Activated naive CD4-positive, alpha-beta T cell treated with Interleukin-2 at 50 U/mL for 16 hours (primary cell): ENCODE measurements at places on chromosomes 4 and X.

DNA sequence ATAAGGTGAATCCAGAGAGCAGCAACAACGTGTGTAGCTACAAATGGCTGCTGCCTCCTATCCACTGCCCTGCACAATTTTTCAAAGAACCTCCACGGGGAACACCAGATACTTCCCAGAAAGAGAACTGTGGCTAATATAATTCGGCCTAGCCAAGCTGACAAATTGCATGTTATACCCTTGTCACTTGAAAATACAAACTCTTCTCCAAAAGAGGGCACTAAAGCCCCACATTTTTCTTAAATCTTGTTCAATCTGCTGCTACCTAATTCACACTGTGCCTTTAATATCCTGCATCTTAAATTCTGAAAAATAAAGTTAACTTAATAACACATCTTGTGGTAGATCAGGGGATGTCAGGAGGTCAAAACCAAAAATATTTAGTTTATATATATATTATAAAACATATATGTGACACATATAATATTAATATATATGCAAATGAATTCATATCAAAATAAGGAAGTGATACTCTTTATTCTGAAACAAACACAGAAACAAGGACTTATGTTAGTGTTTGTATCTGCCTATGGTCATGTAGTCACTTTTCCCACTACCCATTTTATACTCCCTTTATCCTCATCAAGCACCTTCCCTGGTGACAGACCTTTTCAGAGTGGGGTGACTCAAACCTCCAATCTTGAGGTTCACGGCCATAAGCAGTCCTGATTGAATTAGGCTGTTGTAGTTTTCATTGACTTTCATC is 24.1 kb downstream of the CT45A1 start:
- no peak for DNase-seq

- no peak for DNase-seq
Observed at GRCh38 chr4:185567381-185568376, 32.4 kb upstream of the PDLIM3 start.

DNA sequence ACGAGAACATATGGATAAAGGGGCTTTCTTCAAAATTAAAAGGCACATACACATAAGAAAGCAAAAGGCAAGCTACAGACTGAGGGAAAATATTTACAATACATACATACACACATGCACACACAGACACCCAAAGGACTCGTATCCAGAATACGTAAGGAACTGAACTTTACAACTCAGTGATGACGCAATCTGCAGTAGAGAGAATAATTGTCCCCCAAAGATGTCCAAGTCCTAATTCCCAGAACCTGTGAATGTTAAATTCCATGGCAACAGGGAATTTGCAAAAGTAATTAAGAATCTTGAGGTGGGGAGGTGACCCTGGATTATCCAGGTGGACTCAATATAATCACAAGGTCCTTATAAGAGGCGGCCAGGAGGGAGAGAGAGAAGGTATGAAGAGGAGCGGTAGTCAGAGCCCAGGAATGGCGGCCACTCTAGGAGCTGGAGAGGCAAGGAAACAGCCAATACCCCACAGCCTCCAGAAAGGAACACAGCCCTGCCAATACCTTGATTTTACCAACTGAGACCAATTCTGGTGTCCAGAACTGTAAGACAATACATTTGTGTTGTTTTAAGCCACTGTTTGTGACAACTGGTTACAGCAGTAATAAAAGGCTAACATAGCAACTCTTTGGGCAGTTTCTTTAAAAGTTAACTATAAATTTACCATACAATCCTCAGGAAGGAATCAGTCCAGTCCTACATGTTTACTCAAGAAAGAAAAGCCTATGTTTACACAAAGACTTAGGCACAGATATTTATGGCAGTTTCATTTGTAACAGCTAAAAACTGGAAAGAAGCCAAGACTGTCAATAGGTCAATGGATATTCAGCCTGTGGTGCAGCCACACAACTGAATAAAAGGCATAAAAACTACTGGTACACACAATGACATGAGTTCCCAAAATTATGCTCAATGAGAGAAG is 27.3 kb upstream of the STS start:
- DNase-seq, result no peak

DNA sequence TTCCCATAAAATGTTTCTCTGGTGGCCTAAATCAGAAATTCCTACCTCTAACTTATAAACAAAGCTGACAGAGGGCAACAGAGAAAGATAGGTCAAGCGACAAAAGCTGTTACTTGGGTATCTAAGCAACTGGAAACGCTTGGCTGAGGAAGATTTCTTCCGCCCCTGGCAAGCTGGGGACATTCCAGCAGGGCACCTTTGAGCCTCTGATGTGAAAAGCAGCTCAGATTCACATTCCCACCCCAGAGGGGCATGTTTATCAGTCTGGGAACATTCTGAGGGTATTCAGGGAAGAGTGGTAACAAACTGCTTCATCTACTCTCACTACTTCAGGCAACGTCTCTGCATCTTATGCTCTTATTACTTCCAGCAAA is 3.5 kb upstream of the CDS1 start:
- DNase-seq, result no peak

- DNase-seq, result no peak
Observed at GRCh38 chr4:112377171-112377570, 80.0 kb downstream of the ALPK1 start.

DNA sequence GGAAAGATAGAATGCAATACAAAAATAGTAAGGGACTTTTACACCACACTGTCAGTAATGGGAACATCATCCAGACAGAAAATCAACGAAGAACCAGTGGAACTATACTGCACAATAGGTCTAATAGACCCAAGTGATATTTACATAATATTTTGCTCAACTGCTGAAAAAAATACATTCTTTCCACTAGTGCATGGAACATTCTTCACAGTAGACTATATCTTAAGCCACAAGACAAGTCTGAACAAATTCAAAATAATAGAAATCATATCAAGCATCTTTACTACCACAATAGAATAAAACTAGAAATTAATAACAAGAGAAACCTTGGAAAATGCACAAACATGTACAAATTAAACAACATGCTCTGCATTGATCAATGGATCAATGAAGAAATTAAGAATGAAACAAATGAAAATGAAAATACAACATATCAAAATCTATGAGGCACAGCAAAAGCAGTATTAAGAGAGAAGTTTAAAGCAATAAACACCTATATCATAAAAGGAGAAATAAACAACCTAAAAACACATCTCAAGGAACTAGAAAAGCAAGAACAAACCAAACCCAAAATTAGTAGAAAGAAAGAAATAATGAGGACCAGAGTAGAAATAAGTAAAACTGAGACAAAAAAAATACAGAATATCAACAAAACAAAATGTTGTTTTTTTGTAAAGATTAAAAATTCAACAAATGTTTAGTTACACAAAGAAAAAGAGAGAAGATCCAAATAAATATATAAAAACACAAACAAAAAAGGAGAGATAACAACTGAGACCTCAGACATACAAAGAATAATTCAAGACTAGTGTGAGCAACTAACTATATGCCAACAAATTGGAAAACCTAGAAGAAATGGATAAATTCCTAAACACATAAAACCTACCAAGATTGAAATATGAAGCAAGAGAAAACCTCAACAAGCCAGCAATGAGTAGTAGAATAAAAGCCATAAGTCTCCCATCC is 51.5 kb upstream of the ANTXR2 start:
- DNase-seq, result no peak

DNA sequence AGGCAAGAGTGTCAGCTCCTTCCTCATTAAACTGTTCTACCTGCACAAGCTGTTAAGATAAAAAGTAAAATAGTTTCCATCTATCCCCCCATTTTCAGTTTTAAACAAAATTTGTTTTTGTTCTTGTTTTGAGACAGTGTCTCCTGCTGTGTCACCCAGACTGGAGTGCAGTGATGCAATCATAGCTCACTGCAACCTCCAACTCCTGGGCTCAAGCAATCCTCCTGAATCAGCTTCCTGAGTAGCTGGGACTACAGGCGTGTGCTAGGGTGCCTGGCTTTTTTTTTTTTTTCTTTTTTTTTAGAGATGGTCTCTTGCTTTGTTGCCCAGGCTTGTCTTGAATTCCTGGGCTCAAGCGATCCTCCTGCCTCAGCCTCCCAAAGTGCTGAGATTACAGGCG is 105.4 kb downstream of the HS6ST2 start:
- DNase-seq, result no peak

DNA sequence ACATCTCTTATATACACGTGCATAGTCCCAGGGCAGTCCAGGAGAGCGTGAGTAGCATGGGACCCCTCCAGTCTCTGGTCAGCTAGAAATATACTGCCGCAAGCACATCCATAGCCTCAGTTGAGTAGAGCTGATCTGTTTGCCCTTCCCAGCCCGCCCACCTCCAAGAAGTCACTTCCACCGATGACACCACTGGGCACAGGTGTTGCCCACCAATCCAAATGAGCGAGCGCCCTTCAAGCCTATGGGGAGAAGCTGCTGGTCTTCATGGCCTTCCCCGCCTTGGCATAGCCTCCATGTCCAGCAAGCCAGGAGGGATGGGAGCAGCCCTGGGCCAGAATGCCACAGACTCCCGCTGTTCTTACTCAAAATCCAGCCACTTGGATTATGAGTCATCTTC is 10.2 kb downstream of the DUSP9 start:
- no peak for DNase-seq

DNA sequence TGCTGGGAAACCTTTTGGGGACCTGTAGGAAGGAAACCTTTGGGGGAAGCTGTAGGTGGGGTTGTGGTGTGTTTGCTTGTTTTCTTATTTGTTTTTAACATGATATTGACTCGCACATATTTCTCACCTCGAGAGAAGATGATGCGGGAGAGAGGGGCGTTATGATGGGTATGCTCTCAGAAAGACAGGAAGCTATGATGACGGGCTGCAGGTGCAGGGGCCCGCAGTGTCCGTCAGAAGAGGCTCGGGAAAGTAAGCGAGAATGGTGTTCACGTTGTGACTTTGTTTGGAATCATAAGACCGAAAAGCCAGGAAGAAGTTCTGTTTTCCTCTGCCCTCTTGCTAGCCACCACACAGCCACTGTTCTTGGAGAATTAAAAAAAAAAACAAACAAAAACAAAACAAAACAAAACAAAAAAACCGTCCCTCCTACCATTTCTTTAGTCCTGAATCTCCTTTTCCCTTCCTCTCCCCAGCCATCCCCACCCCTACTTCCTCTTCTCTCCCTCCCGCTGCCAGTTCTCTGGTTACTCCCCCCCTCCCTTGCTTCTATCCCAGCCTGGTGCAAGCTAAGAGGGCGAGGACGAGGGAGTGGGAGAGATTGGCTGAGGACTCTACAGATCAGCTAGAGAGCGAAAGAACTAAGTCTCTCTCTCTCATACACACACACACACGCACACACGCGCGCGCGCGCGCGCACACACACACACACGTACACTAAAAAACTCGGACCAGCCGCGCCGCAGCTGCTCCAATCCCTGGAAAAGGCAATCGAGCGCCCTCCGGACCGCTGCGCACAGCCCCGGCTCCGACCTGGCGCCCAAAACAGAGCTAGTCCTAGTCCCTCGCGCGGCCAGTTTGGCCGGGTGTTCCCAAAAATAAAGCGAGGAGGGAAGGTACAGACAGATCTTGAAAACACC is at the start of gene BMP3:
Gene BMP3 (plus strand): TSS at position 648 of the 920 bp plus-strand sequence. CDS start 577 bp downstream, outside the sequence.
- no peak for DNase-seq

DNA sequence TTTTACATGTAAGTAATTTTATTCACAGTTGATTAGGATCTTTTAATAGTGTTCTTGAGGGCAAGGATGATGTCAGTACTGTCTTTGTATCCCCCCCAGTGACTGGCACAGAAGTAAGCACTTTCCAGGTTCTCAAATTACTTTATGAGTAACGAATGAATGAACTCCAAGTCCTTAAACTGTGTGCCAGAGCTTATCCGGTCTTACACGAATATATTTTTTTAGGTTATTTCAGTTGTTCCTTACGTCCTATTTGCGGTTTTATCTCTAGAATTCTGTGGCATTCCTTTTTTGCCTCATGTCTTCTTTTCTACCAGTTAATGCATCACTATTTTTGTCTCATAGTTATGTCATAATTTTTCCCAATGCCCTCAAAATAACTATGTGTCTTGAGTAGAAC is 106.9 kb upstream of the MID1IP1 start:
- no peak for DNase-seq

- peak; percentile 20 for DNase-seq
Observed at GRCh38 chr4:7335344-7336066, 99.2 kb downstream of the PSAPL1 start.

GRCh38 chr4:99404595-99405287 is 30.4 kb downstream of the ADH7 start:
- DNase-seq, result no peak

DNA sequence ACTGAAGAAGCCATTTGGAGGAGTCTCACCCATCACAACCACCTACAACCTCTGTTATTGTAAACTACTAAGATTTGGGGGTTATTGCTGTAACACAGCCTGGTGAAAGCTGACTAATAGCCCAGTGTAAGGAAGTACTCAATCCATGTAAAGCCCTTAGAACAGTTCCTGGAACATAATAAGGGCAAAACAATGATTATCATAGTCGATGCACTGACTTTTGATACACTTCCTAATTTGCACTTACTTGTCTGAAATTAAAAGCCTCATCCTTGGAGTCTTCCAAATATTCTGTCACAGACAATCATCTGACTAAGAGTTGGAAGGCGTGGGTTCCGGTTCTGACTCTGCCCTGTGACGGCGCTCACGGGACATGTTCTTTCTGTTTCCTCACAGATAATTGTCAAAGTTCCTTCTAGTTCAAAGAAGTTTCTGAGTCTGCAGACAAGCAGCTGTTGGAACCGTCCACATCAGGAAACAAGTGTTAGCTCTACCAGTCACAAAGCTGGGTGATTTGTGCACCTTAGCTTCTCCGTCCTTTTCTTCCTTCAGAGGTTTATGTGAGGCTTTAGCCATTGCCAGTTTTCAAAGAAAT is 33.4 kb upstream of the RASGEF1B start:
- peak; percentile 69 for DNase-seq

- no peak for DNase-seq
Observed at GRCh38 chr4:25144870-25145481, 15.3 kb downstream of the SEPSECS start.

DNA sequence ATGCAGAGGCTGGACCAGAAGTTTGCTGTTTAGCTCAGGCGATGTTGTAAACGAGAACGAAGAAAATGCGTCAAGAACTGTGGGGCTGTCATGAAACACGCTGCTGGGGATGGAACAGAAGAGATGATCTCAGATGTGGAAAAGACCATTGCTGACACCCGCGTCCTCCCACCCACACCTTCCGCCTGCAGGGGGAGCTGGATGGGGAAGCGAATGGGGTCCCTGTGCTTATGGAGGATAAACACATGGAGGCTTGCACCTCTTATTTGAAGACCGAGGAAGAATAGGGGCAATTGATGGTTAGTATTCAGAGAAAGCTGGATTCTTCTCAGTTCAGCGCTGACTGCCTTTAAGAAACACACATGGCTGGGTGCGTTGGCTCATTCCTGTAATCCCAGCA is 63.9 kb downstream of the GPR143 start:
- DNase-seq, result no peak

DNA sequence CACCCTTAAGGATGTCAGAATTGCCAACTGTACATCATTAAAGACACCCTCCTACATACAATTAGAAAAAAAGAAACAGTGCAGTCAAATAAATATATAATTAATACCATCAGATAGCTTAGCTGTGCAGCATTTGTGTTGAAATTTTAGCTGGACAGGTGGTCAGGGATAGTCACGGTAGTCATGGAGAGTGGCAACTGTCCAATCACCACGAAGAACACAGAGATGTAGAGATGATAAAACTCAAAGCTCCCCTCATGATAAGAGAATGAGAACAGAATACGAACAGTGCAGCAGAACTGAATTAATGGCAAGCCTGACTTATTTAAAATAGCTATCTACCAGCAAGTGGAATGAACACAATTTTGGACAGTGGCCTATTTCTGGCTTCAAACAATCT is 27.2 kb downstream of the SLC39A8 start:
- DNase-seq, result no peak

GRCh38 chrX:19563327-19563726 is 48.0 kb upstream of the MAP3K15 start:
- DNase-seq, result no peak
